Stimulated activated CD8-positive, alpha-beta memory T cell treated with anti-CD3 and anti-CD28 coated beads, Interleukin-2, amount 100 ng/mL, for 1 hour (primary cell): ENCODE measurements at places on chromosomes 7 and 10.
A peak's percentile ranks its signal among the peaks of the same experiment; 100 is the strongest.

DNA sequence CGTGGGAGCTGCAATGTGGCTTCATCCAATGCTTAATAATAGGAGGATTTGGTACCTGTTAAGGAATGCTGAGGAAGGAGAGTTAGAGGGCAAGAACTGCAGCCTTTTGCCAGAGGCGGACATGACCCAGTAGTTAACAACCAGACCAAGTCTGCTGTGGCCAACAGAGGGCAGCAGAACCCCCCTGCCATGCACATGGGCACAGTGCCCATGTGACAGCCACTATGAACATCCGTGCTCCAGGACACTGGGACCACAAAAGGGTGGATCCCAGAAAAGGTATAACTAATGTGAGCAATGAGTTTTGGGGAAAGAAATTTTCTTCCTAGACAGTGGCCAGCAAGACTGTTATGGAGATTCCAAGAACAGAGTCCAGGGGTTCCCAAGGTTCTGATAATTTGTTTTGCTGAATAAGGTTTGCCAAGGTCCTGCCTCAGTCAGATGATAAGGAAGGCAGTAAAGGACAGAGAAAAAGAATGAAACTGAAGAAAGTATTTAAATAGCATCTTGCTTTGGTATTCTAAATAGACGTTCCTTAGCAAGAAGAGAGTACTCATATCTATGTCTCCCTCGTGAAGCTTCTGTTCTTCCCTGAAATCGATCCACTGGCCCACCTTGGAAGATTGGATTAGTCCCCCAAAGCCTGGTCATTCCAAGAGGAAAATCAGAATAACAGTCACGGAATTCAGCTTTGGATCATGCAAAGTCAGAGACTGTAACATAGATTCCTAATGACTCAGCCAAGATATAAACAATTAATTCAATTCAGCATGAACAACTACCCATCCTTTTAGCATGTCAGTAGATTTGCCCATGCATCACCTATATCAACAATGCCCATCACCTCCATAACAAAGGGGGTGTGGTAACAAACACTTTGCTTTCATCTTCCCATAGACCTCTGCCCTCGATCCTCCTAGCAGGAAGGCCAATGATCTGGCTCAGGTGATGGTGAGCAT lies 56.0 kb downstream of the LGI1 start:
- DNase-seq: no peak

DNA sequence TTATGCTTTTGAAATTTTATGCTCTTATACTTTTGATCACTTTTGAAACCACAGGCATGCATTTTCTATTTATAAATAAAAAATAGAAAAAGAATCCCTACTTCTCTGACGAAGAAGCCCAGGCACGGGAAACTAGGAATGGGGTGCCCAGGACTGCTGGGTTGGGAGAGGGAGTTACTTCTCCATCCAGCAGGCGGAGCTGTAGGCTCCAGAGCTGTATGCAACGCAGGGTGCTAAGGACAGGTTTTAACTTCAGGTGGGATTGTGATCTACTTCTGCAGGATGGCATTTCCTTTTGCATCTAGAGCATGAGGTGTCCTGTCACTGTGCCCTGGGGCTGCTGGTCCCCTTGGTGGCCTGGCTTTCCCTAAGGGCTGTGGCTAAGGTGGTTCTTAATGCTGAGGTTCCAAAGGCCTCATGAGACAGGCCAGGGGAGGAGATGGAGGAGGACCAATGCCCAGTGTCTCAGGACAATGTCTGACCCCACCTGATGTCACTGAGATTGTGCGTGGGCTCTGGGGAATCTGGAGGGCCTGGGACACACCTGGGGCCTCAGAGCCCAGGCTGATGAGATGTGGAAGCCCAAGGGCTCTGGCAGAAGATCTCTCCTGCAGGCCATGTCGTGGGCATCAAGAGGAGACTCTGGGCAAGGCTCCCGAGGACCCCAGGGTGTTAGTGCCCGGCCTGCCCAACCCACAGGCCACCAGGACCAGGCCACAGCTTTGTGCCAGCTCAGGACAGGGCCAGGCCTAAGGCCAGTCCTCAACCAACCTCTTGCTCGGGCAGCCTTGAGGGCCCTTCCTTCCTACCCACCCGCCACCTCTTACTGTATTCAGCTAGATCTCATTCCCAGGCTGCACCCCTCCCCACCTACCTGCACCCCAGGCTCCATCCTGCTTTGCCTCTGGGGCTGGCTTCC lies 507 bp downstream of the CCDC201 start:
- no peak for DNase-seq

GRCh38 chr10:77846718-77847311 lies 79.7 kb downstream of the DLG5 start:
- DNase-seq: peak; percentile 33

- DNase-seq: no peak
These were observed 51.3 kb downstream of the AOC1 start for GRCh38 chr7:150903606-150904005.

- DNase-seq: no peak
These were observed 335.6 kb downstream of the ADK start for GRCh38 chr10:74486659-74487058.

DNA sequence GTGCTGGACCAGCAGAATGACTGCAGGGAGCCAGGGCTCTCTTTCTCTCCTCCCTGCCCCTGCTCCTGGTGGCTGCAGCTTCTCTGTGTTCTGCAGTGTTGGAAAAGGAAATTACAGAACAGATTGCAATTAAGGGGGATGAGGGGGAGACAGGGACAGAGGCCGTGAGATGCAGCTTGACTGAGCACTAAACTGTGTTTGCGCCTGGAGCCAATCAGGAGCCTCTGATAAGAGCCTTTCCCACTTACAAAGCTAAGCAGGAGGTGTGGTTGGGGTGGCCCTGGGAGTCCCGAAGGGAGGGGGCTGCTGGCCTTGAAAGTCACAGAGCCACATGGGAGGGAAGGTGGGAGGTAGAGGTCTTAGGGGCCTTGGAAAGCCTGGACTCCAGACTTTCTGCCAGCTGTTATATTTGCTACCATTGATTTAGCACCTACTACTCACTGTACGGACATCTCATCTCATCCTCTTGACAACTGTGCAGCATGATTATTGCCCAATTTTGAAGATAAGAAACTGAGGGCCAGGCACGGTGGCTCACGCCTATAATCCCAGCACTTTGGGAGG lies 26.7 kb downstream of the TRIM8 start:
- DNase-seq: no peak
